ENCODE measurements at places on chromosomes 3 and 15. TPM values are rescaled to one million over a fixed set of nuclear protein-coding genes. Genes with fewer than 3 reads are reported as not detected.

DNA sequence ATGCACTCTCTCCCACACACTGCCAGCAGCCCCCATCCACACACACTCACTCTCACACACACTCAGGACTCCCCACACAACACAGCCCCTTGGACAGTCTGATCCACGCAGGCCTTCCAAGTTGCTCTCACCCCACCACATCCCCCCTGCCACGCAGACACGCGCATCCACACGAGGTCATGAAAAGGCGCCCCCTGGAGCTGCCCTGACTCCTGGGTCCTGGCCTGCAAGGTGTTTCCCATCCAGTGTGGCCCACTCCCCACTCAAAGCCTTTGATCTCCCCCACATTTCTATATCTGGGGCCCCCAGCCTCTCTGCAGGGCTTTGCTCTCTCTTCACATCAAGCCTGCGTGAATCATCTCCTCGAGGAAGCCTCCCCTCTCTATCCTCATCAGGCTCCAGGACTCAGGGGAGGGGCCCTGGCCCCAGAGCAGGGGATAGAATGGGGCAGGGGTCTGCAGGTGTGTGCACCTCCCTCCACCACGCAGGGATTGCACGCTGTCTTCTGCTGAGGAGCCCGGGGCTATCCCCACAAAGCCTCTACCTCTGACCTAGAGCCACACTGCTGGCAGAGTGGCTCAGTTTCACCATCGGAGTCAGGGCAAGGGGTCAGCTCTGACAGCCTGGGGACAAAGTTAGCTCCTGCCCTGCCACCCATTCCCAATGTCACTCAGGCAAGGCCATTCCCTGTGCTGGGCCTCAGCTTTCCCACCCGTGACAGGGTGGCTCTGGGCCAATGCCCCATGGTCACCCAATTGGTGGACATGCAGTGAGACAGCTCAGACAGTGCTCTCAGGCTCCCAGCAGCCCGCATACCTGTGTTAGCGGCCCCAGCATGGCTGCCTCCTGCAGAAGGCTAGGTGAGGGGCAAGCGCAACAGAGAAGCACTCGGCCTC is 6.4 kb downstream of the MYL3 start:
- no peak for DNase-seq

DNA sequence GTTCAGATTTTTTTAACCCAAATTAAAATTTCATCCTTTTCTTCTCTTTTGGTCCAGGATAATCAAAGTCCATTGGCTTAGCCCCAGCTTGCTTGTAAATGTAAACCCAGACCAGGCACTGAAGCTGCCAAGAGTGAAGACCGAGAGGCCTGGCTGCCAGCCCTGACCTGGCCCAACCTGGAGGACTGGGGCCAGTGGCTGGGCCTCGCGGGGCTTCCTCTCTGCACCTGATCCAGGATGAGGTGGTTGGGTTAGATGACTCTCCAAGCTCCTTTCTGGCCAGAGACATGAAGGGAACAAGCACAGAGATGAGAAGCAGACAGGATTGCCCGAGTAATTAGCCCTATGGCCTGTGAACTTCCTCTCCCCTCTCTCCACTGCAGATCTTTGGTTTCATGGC is 50.6 kb downstream of the CMTM6 start:
- DNase-seq: no peak

DNA sequence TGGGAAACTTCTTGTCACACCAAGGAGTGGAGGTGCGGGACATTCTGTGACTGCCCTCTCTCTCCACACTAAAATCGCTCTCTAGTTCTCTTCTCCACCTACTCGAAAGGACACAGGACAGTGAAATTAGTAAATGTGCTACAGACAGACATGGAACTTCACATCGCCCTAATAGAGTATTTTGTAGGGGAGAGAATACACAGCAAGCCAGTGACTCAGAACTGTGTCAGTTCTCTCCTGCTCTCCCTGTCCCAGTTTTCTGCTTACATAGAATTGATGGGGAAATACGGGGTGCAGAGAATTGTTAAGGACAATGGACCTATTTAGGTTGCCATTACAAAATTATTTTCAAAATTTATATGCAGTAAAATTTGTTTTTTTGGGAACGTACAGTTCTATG is 159.6 kb upstream of the GADL1 start:
- DNase-seq: no peak

DNA sequence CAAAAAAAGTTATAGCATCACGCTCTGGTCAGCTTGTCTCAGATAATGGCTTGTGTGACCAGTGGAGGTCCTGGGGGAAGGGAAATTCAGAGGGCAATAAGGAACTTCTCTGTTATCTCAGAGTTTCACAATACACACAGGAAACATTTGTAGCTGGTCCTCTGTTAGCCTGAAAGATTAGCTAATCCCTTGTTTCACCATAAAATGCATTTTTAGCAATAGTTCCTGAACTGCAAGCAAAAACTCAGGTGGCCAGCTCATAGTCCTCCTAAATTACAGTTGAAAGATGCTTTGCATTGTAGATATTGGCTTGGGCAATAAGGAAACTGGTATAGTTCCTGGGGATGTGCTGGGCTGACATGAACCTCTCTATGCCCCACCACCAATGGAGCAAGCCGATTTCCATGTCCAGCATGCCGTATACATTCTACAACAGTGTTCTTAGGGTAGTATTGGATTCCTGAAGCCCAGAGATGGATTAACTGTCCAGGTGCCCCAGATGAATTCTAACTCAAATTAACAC is 141.5 kb upstream of the TBL1XR1 start:
- DNase-seq: peak; percentile 85

GRCh38 chr15:58369261-58369701 is 62.5 kb upstream of the LIPC start:
- no peak for DNase-seq

DNA sequence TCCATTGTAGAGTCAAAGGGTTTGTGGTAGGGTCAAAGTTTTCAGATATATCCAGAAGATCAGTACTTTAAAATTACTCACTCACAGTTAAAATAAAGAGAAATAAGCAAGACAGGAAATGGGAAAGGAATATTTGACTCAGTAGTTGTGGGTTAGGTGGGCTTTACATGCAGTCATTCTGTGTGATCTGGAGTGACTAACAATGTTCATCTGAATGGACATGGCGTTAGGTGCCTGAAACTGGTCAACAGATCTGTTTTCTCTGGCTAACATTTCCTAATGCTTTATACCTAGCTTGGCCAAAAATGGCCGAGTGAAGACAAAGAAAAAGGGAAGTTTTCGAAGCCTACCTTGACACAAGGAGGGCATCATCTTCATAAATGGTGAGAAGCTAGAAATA is 133.4 kb upstream of the SATB1 start:
- DNase-seq: no peak

DNA sequence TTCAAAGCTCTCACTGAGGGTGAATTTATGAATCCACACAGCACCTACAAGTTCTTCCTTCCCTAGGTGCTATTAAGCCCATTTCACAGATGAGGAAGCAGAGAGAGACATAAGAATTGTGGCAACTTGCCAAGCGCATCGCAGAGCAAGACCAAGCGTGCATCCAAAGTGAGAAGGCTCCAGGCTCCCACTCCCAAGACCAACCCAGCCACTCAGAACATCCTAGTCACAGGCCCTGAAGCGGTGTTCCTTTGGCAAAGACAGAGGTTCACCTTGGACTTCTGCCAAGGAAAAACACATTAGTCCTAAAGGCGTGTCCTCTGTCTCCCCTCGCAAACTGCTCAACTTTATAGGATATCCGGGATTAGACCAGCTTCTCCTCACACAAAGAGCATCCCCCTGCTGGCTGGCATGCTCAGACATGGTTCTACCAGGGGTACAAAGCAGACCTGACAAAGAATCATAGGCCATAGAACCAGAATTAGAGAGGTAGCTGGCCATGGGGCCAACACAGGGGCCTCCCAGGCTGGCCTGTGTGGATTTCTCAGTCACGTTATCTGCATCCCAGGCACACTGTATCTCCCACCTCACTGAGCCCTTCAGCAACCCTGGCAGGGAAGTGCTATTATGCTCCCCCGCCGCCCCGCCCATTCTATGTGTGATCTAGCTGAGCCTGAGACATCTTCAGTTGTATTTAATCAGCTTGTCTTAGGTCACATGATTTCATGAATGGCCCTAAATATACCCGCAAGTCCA is 160.2 kb downstream of the FOXP1 start:
- no peak for DNase-seq

DNA sequence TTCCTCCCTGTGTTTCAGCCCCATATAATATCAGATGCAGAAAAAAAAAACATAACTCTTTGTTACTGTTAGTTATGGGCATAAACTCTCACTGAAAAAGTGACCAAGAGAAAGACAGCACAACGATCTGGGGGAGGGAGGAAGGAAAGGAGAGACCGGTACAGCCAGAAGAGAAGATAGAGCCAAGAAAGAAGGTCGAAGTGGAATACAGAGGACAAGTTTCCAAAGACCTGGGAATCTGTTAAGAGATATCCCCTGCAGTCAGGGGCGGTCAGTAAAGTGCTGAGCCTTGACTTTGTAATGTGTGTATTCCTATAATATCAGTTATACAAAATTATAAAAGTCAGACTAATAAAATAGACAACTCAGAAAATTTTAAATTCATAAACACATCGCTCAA is 3.3 kb downstream of the ALDH1A2 start:
- DNase-seq: no peak

DNA sequence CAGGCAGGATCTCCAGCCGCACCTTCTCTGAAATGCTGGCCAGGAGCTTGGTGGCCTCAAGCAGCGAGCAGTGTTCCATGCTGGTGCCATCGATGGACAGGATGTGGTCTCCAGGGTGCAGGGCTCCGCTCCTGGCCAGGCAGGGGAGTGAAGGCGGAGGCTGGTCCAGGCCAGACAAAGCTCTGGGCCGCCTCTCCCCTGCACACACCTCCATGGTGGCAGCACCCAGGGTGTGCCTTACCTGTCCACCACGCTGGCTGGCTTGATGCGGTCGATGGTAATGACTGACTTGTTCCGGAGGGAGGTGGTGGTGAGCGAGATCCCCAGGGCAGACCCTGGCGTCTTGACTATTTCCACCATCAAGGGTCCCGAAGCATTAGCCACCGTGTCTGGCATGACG is 20.0 kb downstream of the GRIP2 start:
- no peak for DNase-seq

DNA sequence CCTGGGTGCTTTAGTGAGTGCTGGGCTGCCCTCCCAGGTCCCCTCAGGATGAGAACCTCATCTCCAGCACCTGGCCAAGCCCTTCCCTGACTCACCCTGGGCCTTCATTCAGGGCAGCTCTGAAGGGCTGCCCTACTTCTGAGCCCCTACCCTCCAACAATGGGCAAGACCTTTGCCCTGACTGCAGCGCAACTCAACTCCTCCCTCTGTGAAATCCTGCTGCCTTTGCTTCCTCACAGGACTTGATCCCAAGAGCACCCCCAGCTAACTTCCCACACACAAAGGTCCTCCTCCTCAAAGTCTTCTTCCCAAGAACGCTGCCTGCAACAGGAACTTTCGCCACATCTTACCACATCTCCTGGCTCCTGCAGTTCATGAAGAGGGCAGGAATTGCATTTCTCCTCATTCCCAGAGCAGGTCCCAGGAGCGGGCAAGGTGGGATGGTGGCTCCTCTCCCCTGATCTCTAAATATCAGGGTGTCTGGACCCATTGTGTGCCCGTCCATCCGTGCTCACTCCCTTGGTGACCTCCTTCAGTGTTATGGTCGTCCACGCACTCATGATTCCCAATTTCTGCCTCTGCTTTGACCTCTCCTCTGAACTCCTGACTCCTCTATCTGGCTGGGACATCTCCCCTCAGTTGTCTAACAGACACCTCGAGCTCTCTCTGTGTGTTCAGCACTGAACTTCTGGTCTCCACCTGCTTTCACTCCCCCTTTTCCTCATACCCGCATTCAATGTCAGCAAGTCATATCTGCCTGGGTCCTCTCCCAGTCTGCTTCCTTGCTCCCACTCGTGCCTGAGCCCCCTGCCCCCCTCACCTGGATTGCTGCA is 4.5 kb upstream of the SSUH2 start:
- no peak for DNase-seq

The MEGF11 gene
- 0.37 TPM for total RNA-seq

The RPL4 gene
- 7,927 TPM for total RNA-seq

The CYP8B1 gene
- not detected for total RNA-seq

The RTP1 gene
- not detected for total RNA-seq

The PRSS50 gene
- total RNA-seq: not detected

The OSTN gene
- not detected for total RNA-seq

The SUSD5 gene
- total RNA-seq: 3.0 TPM

The PPARG gene
- 3.3 TPM for total RNA-seq

Data from SK-MEL-5 (cell line).